Epithelial cell of proximal tubule (primary cell): ENCODE measurements at places on chromosomes 1 and 21.

DNA sequence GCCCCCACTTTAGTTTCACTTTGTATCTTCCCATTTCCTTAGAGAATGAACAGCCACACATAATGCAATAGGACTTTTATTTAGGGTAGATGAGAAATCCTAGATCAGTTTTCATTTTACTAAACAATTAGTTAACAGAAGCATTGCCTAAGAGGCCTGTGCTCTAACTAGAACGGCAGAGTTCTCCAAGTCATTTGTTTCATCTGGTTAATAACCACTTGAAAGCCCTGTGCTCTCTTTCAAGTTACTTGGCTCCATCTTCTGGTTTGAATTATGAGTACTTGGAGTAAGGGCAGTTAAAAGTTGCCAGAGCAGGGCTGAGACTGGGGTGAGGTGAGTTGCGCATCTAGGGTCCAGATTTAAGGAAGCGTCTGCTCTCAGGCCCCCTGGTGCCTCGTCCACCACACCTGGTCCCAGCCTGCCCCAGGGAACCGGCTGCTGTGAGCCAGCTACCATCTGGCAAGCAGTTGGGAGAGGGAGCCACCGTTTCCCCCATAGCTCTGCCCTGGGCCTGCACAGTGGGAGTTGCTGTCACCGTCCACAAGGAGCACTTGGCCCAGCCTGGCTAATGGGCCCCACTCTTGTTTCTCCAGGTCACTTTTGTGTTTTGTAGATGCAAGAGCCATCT is 18.1 kb upstream of the SLC44A3 start:
- DNase-seq: peak; percentile 69

DNA sequence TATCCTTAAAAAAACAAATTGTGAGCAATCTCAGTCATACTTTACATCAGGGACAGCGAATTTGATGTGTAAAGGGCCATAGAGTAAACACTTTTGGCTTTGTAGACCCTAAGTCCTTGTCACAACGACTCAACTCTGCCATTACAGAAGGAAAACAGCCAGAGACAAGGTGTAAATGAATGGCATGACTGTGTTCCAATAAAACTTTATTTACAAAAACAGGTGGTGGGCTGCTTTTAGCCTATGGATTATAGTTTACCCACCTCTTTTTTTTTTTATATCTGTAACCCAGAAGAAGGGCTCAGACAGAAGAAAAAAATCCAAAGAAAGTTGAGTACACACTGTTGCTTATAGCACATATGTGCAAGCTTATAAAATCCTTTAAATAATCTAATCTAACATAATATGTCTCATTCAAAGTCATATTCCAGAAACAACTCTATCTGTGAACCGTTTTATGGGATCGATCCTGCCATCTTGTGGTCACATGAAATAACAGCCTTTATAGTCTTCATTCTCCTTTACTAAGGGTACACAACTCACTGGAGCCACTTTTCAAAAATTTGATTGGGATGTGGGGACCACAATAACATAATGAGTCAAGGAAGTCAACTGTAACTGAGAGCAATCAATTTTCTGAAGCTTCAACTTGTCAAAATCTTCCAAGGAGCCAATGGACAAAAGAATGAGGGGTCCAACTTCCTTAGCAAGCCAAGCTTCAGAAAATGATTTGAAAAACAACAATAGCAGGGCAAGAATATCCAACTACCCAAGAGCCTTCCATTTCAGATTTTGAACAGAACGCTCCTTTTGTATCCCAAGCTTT is 142.2 kb upstream of the KRTAP19-8 start:
- DNase-seq: no peak

- no peak for DNase-seq
Observed at GRCh38 chr1:61776091-61776490, 33.8 kb downstream of the PATJ start.

DNA sequence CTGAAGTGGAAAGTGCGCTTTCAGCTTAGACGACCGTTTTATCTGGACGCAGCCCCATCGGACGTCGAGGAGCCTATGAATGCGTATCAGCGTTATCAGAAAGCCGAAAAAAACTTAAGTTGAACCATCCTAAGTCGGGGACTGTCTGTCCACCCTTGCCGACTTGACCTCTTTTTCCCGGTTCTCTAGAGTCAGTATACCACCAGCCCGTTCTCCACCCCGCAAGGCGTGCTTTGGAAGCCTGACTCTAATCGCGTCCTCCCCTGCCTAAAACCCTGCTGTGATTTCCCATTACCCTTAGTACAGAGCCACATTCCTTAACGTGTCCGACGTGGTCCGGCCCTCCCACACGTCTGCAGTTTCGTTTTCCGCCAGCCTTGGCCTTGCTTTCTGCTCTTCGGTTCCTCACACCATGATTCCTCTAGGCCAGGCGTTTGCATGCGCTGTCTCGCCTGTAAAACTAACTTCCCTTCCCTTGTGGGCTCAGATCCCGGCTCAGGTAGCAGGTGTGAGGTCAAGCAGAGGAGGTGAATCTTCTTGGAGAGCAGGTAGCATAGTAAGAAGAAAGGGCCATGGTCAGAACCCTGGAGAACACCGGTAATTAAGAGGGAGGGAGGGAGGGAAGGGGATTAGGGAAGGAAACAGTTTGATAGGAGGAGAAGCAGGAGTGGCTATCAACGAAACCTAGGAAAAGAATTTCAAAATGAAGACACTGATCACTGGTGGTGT is 865 bp downstream of the ADPRS start:
- no peak for DNase-seq

GRCh38 chr1:3198371-3199271 is 129.6 kb downstream of the PRDM16 start:
- DNase-seq: no peak

- no peak for DNase-seq
Observed at GRCh38 chr1:233714631-233715217, 100.8 kb downstream of the KCNK1 start.

- DNase-seq: peak; percentile 61
Observed at GRCh38 chr1:32220746-32221580, 1.2 kb downstream of the TMEM234 start.

- DNase-seq: no peak
Observed at GRCh38 chr1:201131398-201131797, 4.4 kb upstream of the ASCL5 start.

GRCh38 chr1:240484804-240485443 is 127.0 kb downstream of the GREM2 start:
- no peak for DNase-seq

- DNase-seq: no peak
Observed at GRCh38 chr1:24107462-24108138, 4.3 kb downstream of the MYOM3 start.

DNA sequence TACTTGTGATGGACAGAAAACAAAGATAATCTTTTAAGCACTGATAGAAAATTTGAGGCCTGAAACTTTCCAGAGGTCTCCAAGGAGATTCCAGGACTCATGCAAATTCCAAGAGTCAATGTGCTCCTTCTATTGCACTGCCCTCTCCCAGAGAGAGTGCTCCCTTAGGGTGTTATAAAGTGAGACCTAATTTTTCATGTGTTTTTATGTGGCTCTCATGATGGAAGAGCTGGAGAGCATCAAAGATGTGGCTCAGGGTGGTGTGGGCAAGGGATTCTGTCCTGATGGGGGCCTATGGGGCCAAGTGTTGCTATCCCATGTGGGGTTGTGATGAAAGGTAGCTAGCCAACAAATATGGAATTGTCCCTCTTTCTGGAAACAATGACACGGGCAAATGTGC is 101.3 kb downstream of the PRRX1 start:
- no peak for DNase-seq

- DNase-seq: no peak
Observed at GRCh38 chr1:114155706-114156105, 2.0 kb upstream of the SYT6 start.

- DNase-seq: no peak
Observed at GRCh38 chr1:92583821-92584760, 97.4 kb upstream of the GFI1 start.

- DNase-seq: peak; percentile 56
Observed at GRCh38 chr1:169529068-169529642, 43.4 kb upstream of the SLC19A2 start.

GRCh38 chr21:37398697-37399096 is 32.1 kb downstream of the DYRK1A start:
- no peak for DNase-seq

DNA sequence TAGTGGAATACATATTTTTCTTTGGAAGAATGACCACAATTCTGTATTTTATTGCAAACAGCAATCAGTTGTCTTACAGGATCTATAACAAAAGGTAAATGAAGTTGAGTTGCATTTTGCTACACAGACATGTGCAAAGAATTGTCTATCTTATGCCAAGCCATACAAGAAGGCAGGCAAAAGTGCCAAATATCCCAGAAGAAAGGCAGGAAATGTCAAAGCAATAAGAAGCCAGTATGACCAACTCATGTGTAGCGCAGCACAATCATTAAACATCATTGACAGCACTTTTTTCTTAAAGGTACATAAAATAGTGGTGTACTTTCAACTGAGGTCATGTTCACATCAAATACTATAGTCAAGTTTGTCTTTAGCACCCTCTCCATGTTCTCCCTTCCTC is 42.7 kb downstream of the NIBAN1 start:
- DNase-seq: no peak

- no peak for DNase-seq
Observed at GRCh38 chr1:55063577-55063942, 24.2 kb downstream of the PCSK9 start.

DNA sequence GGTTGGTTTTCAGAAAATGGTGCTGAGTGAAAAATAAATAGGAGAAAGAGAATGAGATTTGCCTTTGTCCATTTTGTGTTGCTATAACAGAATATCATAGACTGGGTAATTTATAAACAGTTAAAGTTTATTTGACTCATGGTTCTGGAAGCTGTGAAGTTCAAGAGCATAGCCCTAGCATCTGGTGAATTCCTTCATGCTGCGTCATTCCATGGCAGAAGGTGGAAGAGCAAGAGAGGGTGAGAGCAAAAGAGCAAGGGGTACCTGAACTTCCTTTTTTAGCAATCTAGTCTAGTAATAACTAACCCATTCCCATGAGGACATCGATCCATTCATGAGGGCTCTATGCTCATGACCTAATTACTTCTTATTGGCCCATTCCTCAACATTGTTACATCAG is 209.1 kb upstream of the ZP4 start:
- no peak for DNase-seq

DNA sequence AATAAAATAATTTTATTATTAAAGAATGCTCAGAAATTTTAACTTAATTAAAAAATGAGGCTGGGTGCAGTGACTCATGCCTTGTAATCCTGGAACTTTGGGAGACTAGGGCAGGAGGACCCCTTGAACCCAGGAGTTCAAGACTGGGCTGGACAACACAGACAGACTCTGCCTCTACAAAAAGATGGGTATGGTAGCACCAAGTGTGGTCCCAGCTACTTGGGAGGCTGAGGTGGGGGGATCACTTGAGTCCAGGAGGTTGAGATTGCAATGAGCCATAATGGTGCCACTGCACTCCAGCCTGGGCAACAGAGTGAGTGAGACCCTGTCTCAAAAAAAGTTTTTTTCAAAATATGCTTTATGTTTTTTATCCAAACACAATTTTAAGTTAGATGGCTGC is 25.3 kb downstream of the TMED5 start:
- DNase-seq: no peak

DNA sequence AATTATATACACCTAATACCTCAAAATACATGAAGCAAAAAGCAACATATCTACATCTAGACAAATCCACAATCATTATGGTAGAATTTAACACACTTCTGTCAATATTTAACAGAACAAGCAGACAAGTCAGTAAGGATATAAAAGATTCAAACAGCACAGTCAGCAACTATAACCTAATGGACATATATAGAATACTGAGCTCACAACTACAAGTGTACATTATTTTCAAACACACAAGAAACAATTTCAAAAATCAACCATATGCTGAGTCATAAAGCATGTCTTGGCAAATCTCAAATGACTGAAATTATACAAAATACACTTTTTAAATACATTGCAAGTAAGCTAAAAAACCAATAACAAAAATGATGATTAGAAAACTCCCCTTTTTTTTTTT is 178.0 kb downstream of the TOMM20 start:
- DNase-seq: no peak

DNA sequence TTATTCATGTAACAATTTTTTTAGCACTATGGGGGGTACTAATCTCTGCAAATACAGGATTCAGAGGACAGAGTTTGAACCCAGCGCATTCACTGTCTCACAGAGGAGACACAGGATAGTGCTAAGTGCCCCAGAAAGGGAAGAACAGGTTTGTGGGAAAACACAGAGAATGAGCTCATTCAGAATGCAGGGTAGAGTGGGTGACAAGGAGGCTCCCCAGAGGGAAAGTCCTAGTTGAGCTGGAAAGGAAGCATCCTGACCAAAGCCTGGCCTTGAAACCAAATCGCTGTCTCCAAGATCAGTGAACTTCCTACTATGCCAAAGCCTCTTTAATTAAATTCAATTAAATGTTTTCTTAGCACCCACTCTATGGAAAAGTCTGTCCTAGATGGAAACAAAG is 19.0 kb upstream of the RGS2 start:
- no peak for DNase-seq

GRCh38 chr21:28818663-28819278 is 173.9 kb downstream of the LTN1 start:
- DNase-seq: no peak

- DNase-seq: no peak
Observed at GRCh38 chr1:37475380-37476086, 1.2 kb downstream of the ZC3H12A start.

DNA sequence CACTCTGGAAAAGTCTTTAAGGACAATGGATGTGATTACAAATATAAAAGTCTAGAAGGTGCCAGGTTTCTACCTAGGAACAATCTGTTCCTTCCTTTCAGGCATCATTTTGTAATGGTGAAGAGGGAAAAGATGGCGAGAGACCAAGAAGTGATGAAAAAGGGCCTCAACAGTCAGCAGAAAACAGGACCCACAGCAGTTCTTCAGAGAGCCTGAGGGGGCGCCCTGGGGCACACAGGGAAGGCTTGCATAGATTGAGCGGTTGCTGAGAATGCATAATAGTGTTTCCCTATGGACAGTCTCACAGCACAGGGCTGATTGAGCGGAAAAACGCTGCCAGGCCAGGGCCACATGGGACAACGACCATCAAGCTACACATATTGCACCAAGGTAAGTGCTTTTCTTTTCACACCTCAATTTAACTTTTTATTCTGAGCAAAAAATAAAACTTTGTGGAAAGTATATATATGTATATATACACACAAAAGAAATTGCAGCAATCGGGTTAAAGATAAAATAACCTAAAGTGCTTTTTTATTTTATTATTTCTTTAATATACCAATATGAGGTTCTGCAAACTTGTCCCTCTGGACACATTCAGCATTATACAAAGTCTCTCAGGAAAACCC is 3.1 kb upstream of the YRDC start:
- no peak for DNase-seq

DNA sequence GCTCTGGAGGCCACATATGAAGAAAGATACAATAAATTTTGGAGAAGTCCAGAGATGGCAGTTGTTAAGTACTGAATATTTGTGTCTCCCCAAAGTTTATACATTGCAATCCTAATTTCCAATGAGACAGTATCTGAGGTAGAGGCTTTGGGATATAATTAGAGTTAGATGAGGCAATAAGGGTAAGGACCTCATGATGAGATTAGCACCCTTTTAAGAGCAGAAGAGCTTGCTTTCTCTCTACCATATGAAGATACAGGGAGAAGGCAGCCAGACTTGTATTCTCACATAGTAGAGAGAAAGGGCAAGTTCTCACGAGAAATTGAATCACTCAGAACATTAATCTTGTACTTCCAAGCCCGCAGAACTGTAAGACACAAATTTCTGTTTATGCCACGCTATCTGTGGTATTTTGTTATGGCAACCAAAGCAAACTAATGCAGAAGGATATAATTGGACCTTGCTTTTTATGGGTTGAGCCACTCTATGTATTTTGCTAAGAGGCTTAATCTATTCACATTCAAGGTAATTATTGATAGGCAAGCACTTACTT is 430.1 kb downstream of the KCNT2 start:
- no peak for DNase-seq

GRCh38 chr1:42923367-42924081 is 35.1 kb downstream of the SLC2A1 start:
- DNase-seq: no peak
